HS-27A (cell line): ENCODE measurements at places on chromosomes 16 and 17.

DNA sequence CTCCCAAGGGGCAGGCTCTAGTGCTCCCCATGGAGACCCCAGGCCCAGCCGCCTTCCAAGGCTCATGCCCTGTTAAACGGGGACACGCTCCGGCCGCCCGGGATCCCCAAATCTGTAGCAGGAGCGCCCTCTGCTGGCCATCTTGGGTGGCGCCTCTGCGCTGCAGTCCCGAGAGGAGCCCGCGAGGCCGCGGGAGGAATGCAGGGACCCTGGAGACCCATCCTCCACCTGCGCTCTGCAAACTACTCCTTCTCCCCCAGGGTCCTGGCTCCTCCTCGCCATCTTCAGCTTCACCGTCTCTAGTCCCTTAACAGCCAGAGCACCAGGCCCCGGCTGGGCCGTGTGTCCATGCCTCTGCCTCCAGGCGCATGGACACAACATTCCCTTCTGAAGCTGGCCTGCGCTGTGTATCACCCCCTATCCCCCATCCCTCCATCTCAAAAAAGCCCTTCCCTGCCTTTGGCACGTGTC, 23.6 kb upstream of the KRT17 start:
- DNase-seq, result no peak

- no peak for DNase-seq
Observed at GRCh38 chr17:11618861-11619566, 20.7 kb downstream of the DNAH9 start.

DNA sequence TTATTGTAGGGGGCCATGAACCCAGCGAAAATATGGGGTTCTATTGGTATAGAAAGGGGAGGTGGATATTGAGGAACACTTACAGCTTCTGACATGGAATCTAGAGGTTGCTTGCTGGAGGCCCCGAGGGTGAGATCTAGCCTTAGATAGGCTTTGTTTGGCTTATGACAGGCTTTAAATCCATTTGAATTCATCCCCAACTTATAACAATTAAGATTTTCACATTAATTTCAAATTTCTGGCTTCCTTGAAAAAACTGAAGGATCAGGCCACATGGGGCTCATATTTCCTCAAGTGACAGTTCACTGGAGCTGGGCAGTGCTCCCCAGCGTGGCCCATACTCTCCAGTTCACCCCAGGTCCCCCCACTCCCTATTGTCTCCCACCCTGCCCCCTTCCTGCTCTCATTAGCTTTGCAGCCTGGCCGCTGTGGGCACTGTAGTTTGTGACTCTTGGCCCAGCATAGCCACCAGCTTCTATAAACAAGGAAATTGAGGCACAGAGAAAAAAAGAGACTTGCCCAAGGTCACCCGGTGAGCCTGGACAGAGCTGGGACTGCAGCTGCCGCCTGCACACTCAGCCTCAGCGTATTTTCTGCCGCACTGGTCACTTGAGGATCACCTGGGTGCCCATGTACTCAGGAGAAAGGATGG, 19.8 kb upstream of the ADGRG1 start:
- no peak for DNase-seq

DNA sequence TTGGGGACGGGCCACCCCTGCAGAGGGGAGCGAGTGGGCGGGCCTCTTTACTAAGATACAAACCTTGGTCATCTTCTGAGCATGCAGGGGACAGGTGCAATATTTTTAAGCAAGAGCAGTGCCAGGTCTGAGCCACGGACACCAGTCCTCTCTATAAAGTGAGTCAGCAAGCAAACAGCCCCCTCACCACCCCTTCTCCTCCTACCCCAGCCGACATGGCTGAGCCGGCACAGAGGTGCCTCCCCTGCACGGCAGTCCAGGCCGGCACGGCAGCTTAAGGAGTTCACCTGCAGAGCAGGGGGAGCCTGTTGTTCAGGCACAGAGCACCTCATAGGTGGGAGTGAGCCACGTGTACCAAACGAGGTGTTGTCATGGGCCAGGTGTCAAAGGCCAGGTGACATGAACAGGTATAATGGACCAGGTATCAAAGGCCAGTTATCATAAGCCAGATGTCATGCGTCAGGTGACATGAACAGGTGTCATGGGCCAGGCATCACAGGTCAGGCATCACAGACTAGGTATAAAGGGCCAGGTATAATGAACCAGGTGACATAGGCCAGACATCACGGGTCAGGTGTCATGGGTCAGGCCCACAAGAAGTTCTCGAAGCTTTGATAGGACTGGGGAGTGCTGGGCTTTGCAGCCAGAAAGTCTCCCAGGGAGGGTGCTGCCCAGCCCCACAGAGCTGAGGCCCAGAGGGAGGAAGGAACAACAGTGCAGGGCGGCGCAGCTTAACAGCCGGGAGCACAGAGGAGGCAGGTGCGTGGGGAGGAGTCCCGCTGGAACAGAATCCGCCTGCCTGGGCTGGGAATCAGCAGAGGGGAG, 42.6 kb upstream of the ZNF469 start:
- DNase-seq, result no peak

GRCh38 chr16:20781697-20782096, 17.9 kb downstream of the ACSM3 start:
- DNase-seq, result no peak

DNA sequence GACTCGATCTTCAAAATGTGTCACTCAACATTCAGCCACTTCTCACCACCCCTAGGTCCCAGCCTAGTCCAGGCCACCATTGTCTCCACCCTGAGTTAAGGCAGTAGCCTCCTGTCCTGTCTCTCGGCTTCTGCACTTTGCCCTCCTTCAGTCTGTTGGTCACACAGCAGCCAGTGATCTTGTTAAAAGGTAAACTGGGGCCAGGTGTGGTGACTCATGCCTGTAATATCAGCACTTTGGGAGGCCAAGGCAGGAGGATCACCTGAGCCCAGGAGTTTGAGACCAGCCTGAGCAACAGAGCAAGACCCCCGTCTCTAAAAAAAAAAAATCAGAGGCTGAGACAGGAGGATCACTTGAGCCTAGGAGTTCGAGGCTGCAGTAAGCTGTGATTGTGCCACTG, 25.8 kb downstream of the WWP2 start:
- no peak for DNase-seq

DNA sequence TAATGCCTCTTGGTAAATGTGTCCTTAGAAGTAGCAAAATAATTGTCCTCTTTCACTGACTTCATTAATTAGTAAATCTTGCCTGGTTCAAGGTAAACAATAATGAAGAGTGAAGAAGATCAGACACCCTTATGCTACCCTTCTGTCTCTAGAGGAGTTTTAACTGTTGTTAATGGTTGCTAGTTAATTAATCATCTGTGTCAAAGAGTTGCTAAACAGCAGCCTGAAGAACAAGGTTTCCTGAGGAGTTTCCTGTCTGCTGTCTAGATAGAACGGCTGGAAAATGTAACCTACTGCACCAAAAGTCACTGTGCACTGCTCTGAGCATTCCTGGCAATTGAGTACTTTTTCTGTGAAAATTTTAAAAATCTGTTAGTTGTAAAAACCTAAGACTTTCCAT, 131.3 kb downstream of the NLK start:
- no peak for DNase-seq

DNA sequence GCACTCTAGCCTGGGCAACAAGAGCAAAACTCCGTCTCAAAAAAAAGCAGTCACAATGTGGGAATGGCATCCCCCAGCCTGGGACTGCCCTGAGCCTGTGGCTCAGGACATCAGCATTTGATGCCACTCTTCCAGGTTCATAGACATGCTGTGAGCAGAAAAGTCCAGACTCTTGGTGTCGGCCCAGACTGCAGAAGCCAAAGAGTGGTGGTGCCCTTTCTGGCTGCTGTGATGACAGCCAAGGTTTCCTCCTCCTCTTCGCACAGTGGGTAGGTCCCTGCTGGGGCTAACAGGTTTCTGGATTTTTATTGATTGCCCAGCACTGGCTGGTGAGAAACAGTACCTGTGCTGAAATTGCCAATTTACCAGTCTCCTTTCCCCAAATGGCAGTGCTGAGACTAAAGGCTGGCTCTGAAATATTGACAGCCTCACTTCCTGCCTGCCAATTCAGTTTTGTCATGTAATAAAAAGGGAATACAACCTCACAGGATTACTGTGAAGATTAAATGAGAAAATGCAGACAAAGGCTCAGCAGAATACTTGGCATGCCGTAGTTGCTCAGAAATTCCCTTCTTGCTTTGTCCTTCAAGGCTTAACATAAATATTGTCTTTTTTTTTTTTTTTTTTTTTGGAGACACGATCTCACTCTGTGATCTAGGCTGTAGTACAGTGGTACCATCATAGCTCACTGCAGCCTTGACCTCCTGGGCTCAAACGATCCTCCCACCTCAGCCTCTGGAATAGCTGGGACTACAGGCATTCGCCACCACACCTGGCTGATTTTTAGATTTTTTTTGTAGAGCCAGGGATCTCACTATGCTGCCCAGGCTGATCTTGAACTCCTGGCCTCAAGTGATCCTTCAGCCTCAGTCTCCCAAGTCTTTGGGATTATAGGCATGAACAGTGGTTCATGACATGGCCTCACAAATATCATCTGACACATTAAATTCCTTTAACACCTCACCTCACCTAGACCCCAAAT, 15.5 kb upstream of the UBE2G1 start:
- DNase-seq, result no peak

- no peak for DNase-seq
Observed at GRCh38 chr16:75306099-75306762, 54.8 kb upstream of the BCAR1 start.

DNA sequence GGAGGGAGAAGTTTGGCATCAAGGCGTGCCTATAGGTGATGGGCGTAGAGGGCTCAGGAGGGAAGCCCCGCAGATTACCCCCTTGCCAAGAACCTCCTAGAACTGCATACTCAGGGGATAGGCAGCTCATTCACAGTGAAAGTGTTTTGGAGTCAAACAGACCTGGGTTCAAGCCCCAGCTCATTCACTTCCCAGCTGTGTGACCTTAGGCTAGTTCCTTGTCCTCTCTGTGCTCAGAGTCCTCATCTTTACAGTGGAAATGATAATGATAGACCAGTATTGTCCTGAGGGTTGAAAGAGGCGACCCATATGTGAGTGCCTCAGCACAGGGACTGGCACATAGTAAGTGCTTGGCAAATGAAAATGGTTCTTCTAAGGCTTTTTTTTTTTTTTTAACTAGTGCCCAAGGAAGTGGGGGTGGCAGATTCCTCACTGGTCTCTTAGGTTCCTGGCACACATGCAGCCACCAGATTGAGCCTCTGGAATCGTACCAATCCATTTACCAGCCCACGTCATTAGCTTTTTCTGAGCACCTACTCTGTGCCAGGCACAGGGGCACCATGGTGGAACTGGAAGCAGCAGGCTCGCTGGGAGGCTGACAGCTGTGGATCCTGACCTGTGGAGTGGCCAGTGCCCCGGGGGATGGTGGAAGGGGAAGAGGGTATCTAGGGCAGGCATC, 75.8 kb downstream of the SREBF1 start:
- no peak for DNase-seq

DNA sequence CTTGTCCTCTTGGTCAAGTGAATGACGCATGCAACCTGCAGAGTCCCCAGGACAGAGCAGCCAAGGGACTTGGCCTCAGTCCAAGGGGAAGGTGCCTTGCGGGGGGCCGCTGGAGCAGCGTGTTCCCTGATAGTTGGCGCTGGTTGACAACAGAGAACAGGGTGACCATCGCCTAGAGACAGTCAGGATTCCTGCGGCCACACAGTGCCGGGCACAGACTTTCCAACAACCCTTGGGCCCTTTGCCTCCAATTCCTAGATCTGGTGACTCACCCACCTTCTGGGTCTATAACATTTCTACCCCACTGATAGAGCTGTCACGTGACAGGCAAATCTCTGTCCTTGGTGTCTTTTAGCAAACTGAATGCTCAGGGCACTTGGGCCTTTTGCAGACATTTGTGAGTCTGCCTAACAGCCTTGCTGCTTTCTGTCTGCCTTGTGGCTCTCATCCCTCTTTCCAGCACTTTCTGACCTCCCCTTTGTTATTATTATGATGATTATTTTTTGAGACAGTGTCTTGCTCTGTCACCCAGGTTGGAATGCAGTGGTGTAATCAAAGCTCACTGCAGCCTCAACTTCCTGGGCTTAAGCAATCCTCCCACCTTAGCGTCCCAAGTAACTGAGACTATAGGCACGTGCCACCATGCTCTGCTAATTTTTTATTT, 11.9 kb upstream of the TEDC2 start:
- no peak for DNase-seq

GRCh38 chr17:28773736-28774135, 29.9 kb downstream of the TRAF4 start:
- no peak for DNase-seq

GRCh38 chr17:45689451-45689850, 94.7 kb upstream of the CRHR1 start:
- DNase-seq, result no peak

- no peak for DNase-seq
Observed at GRCh38 chr16:68907781-68908181, 64.5 kb downstream of the TANGO6 start.

DNA sequence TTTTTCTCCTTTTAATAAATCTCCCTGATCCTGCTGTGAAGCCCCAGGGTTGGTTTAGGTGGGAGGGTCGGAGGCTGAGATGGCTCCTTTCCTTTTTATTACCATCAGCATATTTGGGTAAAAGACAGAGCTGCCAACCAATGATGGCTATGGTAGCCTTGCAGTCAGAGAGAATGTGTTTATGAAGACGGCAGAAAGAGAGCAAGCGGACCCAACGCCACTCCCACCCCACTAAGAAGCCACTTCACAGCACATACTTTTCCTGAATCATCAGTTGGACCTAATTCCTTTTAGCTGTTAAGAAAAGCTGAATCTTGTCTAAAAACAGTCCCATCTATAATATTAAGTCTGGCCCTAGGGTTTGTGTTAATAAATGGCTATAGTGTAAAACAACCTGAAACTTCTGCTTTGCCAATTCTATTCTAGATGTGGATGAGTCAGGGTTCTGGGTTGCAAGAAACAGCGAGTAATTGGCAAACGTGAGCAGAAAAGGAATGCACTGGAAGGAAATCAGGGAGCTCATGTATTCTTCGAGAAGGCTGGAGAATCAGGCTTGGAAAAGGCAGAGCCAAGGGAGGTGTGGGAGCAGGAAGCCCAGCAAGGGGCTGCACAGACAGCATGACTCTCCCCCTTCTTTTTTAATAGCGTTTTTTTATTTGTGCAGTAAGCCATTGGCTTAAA, 34.0 kb upstream of the PRKCA start:
- DNase-seq, result no peak

DNA sequence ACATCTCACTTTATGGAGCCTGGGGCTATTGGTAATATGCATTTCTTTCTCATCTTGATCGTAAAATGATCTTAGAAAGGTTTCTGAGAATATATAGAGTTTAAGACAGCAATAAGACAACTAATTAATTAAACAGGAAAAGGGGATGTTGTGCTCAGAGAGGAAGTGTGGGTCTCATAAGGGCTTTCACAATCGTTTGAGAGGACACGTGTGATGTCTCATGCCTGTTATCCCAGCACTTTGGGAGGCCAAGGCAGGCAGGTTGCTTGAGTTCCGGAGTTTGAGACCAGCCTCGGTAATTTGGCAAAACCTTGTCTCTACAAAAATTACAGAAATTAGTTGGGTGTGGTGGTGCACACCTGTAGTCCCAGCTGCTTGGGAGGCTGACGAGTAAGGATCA, 295.6 kb downstream of the WWOX start:
- no peak for DNase-seq
